ENCODE measurements at places on chromosomes 16 and 17. TPM values are rescaled to one million over a fixed set of nuclear protein-coding genes. Genes with fewer than 3 reads are reported as not detected.

YBX2 gene
- 0.96 TPM for total RNA-seq

PITPNM3 gene
- total RNA-seq = 20.1 TPM

TUFM gene
- total RNA-seq = 137 TPM

HOXB9 gene
- total RNA-seq = not detected

ABCC11 gene
- total RNA-seq = 0.40 TPM

KCNJ18 gene
- total RNA-seq = not detected

SECTM1 gene
- total RNA-seq = 6.3 TPM

KATNB1 gene
- total RNA-seq = 19.9 TPM

PCGF2 gene
- total RNA-seq = 18.0 TPM

SHISA9 gene
- 0.20 TPM for total RNA-seq

MFSD6L gene
- 0.72 TPM for total RNA-seq

MYH11 gene
- 21.6 TPM for total RNA-seq

ST6GALNAC1 gene
- 16.9 TPM for total RNA-seq

APOH gene
- 0.24 TPM for total RNA-seq

POLR2C gene
- 32.0 TPM for total RNA-seq

PMM2 gene
- total RNA-seq = 35.2 TPM

MRTFB gene
- 34.6 TPM for total RNA-seq

HS3ST4 gene
- 2.1 TPM for total RNA-seq

CDH11 gene
- total RNA-seq = 3.8 TPM

CCL18 gene
- 0.44 TPM for total RNA-seq

TBC1D3G gene
- total RNA-seq = not detected

TERB1 gene
- 0.08 TPM for total RNA-seq

OR1A1 gene
- not detected for total RNA-seq

EVI2B gene
- total RNA-seq = 1.3 TPM

CHAD gene
- total RNA-seq = not detected

TMEM220 gene
- total RNA-seq = 4.0 TPM

SRL gene
- 0.16 TPM for total RNA-seq

EFCAB13 gene
- 2.0 TPM for total RNA-seq

MAP2K4 gene
- total RNA-seq = 29.7 TPM

C16orf92 gene
- not detected for total RNA-seq

ZFP90 gene
- total RNA-seq = 12.0 TPM

MILR1 gene
- 3.5 TPM for total RNA-seq

OR1F1 gene
- total RNA-seq = not detected

CDH5 gene
- 5.3 TPM for total RNA-seq

CARD14 gene
- 23.8 TPM for total RNA-seq

MYH3 gene
- 0.52 TPM for total RNA-seq

SLC22A31 gene
- total RNA-seq = not detected

FAM171A2 gene
- 1.1 TPM for total RNA-seq

KREMEN2 gene
- total RNA-seq = 1.3 TPM

NPW gene
- total RNA-seq = 0.80 TPM

NACA2 gene
- total RNA-seq = not detected

CCL11 gene
- total RNA-seq = 0.28 TPM

FGF11 gene
- 8.6 TPM for total RNA-seq

MMP2 gene
- total RNA-seq = 18.5 TPM

TP53TG3F gene
- not detected for total RNA-seq

GNG13 gene
- not detected for total RNA-seq

SEPTIN1 gene
- total RNA-seq = 2.4 TPM

SETD6 gene
- total RNA-seq = 11.7 TPM

NAA60 gene
- total RNA-seq = 24.5 TPM

KDM6B gene
- 16.7 TPM for total RNA-seq

OTOP2 gene
- 0.36 TPM for total RNA-seq

CCR7 gene
- 0.48 TPM for total RNA-seq

HAGH gene
- 16.9 TPM for total RNA-seq

IGSF6 gene
- 0.76 TPM for total RNA-seq

RBFOX1 gene
- total RNA-seq = not detected

SULT1A2 gene
- total RNA-seq = 0.32 TPM

KRTAP2-1 gene
- not detected for total RNA-seq
